Activated B cell treated with CpG ODN at 0.5 μM for 24 hours (primary cell): ENCODE measurements at places on chromosomes 4 and X.

DNA sequence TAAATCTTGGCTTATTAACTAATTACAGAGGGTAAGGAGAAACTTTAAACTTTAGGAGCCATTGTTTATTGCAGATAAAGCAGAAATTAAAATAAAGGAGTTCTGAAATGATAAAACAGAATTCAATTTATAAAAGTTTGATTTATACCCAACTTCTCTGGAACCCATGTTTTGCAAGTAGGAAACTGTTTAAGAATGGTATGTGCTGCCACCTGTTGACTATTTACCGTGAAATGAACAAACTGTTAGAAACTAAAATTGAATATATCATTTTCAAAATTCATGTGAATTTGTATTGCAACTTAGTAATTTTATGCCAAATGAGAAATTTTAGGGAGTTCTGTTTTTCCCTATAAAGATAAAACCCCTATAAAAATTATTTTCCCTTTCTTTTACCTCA, 11.0 kb upstream of the TBC1D8B start:
- no peak for DNase-seq

GRCh38 chr4:124318292-124318691, 394.2 kb downstream of the ANKRD50 start:
- no peak for DNase-seq

- no peak for DNase-seq
Observed at GRCh38 chr4:143581331-143581946, 67.9 kb downstream of the SMARCA5 start.

DNA sequence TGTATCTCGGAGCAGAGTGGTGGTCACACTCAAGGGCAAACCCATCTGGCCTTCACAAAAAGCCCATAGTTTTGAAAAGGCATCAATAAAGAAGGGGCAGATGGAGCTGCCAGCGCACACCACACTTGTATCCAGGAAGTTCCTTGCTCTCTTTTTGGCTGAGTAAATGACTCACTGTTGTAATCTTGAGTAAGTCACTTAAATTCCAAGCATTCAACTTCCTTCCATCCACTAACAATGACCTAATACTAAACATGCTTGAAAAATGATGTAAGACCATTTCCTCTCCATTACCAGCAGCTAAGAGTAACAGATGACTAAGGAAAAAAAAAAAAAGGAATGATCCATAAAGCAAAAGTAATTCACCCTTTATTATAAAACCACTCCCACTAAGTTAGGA, 32.4 kb upstream of the MYOZ2 start:
- DNase-seq, result no peak

DNA sequence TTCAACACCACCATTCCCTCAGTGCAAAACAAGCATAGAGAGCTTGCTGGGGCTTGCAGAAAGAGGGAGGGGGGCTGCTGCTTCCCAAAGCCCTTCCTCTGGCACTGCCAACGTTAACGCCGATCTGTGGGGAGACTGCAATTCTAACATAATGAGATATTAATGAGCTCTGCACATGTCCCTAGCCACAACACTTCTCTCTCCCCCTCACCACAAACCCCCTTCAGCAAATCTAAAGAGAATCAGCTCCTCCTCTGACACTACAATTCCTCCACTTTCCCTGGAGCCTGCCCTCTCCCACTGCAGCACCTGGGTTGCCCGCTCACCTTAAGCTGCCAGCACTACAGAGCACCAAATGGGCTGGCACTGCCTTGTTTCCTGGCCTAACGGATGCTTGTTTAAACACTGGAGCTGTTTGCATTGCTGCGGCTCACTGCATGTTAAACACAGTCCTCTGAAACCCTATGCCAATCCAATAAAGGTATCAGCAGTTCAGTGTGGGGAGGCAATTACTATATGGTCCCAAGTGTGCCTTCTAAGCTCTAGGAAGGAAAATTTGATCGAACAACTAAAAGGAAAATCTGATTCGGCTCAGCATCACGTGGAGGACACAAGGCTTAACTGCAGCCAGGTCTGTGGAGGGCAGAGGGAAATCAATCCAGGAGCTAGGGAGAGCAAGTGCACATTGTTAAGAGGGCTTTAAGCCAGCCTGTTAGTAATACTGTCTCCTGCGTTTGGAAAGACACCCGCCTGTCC, 232.4 kb downstream of the MAML3 start:
- DNase-seq, result no peak

DNA sequence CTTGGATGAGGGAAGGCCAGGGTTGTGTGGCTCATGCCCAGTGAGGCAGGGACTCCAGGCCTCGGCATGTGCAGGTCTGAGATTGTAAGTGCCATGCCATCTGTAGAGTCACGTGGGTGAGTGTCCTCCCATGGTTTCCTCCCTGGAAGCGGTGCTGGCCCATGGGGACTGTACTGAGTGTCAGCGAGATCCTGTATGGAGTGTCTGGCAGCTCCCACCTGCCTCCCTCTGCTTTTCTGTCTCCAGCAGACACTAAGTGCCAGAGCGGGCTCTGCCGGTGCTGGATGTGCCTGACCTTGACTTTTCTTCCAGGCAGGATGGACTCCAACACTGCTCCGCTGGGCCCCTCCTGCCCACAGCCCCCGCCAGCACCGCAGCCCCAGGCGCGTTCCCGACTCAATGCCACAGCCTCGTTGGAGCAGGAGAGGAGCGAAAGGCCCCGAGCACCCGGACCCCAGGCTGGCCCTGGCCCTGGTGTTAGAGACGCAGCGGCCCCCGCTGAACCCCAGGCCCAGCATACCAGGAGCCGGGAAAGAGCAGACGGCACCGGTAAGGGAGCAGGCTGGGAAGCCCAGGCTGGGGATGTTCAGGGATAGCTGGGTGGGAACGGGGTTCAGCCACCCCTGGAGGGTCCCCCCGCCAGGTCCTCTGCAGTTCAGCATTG, 7.6 kb downstream of the WFS1 start:
- DNase-seq, result no peak

DNA sequence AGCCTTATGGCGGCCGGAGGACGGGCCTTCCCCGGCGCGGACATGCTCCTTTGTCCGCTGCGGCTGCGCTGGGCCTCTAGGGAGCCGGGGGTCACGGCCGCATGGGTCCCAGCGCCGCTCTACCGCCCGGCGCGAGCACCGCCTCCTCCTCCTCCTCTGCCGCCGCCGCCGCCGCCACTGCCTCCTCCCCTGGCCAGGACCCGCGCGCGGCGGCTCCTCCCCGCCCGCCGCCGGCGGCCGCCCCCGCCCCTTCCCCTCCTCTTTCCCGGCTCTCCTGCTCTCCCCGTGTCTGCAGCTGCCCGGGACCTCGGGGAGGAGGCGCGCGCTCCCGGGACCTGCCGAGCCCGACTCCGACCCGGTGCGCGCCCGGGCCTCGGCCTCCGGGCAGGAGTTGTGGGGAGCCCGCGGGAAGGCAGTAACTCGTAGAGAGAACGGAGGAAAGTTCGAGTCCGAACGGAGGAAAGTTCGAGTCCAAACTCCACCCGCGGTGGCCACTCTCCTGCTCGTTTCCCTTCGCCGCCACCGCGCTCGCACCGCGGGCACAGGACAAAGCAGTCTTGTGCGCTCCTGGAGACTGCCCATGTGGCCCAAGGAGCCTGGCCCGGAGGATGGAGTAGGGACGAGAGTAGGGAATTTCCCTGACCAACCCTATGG, at the start of gene ADGRA3:
TSS of gene ADGRA3 (minus strand) at position 179 of the 654 bp plus-strand sequence. CDS start 282 bp downstream, outside the sequence.
- no peak for DNase-seq

GRCh38 chr4:84677995-84678394, 95.1 kb downstream of the CDS1 start:
- DNase-seq, result no peak

GRCh38 chrX:76931518-76931917, 504.0 kb downstream of the MAGEE1 start:
- DNase-seq, result no peak

GRCh38 chrX:7111518-7111917, 36.0 kb upstream of the STS start:
- DNase-seq, result no peak

GRCh38 chrX:36609616-36610585, 398.3 kb upstream of the FAM47C start:
- no peak for DNase-seq

- peak; percentile 22 for DNase-seq
Observed at GRCh38 chr4:108172231-108172752, 3.6 kb upstream of the LEF1 start.

GRCh38 chrX:100931218-100931924, 2.7 kb upstream of the XKRX start:
- DNase-seq, result no peak

DNA sequence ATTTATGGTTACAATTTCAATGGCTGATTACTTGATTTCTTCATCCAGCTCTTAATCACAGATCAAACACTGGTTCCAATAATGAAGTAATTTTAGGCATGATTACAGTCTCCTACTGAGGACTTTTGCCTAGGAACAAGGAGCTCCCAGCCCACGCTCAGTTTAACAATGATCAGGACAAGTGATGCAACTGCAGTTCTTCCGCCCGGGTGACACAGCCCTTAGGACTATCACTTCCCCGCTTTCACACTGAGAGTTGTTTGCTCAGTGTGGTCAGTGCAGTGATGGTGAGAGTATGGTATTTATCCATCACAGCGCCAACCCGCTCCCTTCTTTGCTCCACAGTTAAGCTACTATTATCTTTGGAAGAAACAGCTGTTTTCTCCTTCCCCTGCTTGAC, 203.2 kb upstream of the MBNL3 start:
- DNase-seq, result no peak

DNA sequence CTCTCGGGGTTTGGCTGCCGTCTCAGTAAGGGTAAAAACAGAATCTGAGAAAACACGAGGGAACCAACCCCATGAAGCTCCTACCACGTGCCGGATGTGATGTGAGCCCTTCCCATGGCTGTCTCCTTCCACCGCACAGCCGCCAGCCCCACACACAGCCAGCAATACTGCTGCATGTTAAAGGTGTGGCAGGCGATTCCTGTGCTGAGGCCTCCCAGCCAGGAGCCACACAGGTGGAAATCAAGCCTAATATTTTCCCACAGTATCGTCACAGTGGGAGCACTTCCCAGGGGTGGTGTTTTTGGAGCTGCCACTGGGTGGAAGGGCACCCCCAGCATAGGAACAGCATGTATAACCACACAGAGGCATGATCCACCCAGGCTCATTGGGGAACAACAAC, 77.5 kb downstream of the SLC2A9 start:
- no peak for DNase-seq

DNA sequence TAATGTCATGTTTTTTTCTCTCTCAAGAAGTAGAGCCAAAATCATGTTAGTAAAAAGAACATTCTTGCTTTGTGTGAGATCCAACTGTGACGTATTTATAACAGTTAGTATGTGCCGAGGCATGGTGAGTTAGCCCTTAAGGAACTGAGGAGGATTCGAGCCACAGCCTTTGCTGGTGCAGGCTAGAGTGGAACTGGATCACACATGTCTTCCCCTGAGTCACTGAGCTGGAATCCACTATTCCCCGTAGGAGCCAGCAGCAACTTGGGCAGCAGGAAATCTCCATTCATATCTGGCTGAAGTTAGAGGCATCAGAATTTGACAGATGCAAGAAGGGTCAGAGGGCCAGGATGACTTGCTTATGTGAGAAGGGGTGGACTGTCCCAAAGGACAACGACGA, 144.6 kb upstream of the KIT start:
- DNase-seq, result no peak

DNA sequence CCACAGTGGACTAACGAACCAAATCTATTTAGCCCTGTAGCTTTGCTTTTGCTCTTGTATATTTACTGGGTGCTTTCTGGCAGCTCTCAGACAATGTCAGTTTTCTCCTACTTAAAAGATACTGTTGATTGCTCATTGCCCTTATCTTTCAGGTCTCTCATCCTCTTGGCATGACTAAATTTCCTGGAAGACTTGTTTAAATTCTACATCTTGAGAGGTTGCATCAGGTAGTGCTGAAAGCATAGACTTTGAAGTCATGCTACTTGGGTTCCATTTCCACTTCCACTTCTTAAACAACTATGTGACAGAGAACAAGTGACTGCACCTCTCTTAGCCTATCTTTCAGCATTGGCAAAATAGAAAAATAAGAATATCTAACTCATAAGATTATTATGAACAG, 8.4 kb downstream of the TDO2 start:
- no peak for DNase-seq

GRCh38 chr4:146273204-146273901, 59.0 kb downstream of the REELD1 start:
- no peak for DNase-seq

DNA sequence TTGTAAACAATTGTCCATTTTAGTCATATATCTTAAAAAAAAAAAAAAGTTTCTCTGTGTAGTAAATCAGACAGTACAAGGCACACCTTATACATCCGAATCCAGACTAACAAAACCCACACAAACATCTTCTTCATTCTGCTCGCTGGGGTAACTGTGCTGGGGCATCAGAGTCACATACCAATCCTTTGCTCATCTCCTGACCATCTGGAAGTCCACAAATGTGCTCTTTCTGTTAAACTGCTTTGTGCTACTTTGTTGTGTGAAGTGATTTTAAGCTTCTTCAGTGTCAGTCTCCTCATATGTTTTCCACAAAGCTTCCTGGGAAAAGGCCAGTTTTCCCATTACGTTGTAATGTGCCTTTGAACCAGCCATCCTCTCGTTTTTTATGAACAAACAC, 86.2 kb upstream of the CBR4 start:
- DNase-seq, result no peak
